M059J (cell line): ENCODE measurements at places on chromosomes 2 and 18. TPM values are rescaled to one million over a fixed set of nuclear protein-coding genes. Genes with fewer than 3 reads are reported as not detected.

GRCh38 chr2:155815851-155816250, 516.7 kb downstream of the NR4A2 start:
- peak; percentile 0 for DNase-seq

- DNase-seq = peak; percentile 65
These were observed 24.0 kb upstream of the SULT1C3 start for GRCh38 chr2:108215794-108216211.

DNA sequence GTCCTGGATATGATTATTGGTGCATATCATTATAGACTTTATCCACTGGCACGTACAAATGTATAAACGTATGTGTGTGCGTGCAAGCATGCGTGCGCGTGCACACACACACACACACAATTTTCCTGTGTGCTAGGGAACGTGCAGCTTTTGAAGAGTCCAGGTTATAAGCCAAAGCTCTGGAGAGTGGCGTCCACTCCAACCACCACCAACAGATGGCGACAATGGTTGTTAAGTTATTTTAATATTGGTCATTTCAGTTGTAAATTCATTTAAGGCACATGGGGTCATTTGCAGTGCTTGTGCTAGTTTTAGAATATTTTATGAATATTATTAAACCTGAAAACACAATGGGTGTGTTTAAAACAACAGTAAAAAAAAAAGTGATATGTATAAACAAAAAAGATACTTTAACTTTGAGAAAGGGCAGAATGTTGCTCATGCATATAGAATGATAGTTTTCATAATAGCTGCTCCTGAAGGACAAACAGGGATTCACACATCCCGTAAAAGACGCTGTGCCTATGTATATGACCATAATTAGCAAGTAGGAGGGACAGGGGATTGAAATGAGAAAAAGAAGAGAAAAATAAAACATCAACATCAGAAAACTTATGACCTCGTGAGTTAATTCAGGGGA, 124.2 kb upstream of the ITGB6 start:
- DNase-seq = peak; percentile 51

GRCh38 chr2:123717636-123718334, 307.3 kb upstream of the CNTNAP5 start:
- no peak for DNase-seq

DNA sequence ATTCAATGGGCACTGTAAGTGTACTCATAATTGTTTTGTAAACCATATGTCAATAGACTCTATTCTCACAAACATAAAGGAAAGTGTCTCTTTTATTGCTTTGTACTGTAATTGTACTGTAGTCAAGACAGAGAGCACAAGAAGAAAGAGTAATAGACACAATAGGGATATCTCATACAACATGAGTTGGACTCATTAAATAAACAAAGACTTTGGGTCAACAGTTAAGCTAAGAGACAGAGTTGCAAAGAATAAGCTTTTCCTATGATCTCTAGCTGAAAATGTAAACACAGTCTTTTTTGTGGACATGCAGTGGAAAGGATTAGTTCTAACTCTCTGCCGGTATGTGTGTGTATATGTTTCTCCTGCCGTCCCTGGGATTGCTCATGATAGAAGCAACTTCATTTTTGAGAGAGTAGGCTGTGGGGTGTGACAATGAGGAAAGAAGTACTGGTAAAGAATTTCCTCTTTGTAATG, 13.9 kb upstream of the KYNU start:
- peak; percentile 66 for DNase-seq

GRCh38 chr2:177595126-177595845, 202.7 kb downstream of the AGPS start:
- no peak for DNase-seq

- peak; percentile 4 for DNase-seq
These were observed 125.0 kb downstream of the CACNB4 start for GRCh38 chr2:151973901-151974199.

SLC30A3 gene
- not detected in 2 replicates for total RNA-seq
